MG63 (cell line): ENCODE measurements at places on chromosomes 12 and 14.

DNA sequence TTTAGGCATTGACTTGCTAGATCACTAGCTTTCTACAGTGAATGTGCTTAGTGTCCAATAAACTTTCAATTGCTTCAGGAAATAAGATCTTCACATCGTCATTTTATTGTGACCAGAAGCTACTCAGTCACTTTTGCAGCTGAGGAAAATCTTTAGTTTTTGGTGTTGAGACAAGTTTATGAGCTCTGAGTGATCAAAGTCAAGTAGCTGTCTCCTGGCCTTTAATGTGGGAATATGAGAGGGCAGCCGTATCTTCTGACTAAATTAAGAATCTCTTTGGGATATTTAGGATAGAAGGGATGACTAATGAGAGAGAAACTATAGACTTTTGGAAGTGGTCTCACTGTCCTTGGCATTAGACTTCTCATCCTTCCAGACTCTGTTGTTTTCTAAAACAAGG lies 21.6 kb downstream of the MSRB3 start:
- no peak for DNase-seq

DNA sequence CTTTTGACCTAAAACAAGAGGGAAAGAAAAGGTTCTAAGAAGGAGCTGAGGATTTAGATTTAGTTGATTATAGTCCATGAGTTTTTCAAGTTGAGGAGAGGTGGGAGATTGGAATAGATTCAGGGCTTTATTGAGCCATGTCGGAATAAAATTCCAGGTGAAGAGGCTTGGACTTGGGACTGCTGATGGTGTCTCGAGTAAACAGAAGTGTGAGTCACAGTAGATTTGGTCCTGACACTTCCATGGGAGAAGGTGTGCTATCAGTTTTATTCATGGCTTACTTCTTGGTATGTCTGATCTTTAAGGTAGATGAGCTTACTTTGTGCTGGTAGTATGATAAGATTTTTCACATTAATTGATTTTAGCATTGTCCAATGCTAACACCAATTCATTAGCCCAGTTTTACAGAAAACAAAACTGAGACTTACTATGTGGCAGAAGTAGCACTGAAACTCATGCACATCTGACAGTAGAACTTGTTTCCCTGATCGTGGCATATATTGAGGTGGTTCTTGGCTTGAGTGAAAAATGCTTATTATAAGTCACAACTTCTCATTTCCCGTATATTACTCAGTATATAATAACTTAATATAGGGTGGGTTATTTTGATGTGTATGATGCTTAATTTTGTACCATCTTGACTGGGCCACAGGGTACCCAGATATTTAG lies 172.4 kb upstream of the IGF1 start:
- DNase-seq = no peak

GRCh38 chr12:56900583-56900982 lies 33.6 kb downstream of the SDR9C7 start:
- DNase-seq = peak; percentile 93

- DNase-seq = no peak
Observed at GRCh38 chr12:130702966-130703732, 12.9 kb downstream of the RIMBP2 start.

DNA sequence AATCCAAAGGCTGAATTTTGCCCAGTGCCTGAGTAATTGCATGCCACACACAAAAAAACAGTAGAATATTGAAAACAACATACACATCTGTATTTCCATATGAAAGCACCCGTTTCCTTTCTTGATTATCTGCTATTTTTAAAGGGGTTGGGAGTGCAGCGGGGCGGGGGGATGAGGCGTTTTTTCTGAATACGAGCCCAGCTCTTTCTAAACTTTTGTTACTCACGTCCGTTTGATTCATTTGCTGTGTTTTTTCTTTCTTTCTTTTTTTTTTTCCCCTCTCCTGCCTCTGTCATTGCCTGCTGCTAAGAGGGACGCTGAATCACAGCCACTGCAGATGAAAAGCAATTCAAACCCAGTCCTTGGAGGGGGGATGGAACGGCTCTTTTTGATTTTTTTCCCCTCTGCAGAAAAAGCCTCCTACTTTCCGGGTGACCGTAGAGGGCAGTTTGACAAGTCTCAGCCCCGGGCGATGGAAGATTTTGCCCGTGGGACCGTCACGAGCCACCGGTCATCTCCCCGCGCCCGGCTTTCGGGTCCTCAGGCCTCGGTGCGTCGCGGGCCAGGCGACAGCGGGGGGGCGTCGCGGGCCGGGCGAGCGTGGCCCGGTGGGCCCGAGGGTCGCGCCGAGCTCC lies 572 bp upstream of the RASSF8 start:
- peak; percentile 68 for DNase-seq

DNA sequence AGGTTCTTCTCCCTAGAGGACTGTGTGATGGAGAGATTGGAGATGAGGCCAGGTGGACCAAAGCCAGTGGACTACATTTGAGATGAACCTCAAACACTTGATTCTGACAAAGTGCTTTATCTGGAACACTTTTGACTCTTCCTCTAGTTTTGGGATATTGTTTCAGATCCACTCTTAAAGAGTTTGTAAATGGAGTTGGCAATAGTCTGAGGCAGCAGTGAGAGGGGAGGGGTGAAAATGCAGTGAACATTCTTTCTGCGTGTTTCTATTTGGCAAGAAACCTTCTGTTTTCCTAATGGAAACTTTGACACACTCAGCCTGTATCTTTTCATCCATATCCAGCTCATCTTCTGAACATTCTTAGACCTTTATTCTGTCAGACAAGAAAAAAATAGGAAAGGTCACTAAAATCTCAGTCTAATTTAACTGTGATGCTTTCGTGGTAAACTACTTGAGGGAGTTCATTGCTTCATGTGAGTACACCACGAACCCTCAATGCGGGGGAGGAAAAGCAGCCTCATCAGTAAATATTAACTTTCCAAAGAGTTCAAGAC lies 57.4 kb upstream of the KCNJ8 start:
- no peak for DNase-seq
